Stimulated activated CD8-positive, alpha-beta memory T cell treated with anti-CD3 and anti-CD28 coated beads, Interleukin-2, amount 100 ng/mL, for 1 hour (primary cell): ENCODE measurements at places on chromosomes 12 and 14.

DNA sequence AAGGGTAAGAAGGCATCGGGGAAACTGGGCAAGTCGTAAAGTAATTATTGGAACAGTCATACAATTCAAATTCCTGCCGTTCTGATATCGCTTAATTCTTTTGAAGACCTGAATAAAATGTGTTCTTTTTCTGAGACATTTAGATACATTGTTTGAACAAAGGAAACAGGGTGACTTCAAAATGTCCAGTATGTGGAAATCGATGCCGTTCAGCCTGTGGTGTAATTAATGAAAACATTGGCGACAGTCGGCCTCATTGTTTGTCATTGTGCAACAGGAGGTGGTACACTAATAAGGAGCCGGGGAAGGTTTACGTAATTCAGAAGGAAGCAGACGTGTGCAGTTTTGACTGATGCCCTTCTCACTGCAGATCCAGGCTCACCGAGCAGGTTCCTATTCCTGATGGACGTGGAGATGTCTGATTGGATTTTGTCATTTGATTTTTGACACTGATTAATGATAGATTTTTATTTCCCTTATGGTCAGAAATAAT is 92.7 kb downstream of the BORCS5 start:
- no peak for DNase-seq

DNA sequence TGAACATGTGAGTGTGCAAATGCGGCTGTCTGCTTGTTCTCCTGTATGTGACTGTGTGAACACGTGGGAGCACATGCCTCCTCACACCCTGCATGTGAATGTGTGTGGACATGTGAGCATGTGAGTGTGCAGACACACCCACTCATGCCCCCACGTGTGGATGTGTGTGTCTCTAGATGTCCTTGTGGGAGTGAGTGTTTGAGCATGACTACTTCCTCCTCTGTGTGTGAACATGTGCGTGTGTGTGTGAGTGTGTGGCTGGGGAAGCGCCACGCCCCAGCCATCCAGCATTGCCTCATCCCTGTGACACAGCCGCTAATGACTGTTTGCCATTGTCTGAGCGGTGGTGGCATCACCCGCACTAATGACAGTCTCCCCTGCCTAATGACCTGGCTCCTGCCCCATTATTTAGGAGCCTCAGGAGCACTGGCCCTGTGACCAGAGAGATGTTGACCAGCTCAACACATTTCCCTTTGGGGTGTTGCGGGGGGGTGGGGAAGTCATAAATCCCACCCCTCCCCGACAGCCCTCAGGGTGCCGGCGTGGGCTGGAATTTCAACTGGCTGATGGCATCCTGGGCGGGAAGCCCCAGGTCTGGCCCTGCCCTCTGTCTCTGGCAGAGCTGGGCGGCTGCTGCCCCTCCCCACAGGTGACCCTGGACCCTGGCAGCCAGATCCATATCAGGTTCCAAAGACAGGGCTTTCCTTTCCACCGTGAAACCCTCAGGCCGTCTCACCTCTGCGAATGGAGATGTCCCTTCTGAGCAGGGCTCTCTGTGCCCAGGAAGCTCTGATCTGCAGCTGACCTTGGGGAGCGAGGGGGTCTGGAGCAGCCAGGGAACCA is 11.5 kb upstream of the KRT80 start:
- DNase-seq, result no peak

- no peak for DNase-seq
Observed at GRCh38 chr12:60279221-60279620, 683.4 kb downstream of the SLC16A7 start.

DNA sequence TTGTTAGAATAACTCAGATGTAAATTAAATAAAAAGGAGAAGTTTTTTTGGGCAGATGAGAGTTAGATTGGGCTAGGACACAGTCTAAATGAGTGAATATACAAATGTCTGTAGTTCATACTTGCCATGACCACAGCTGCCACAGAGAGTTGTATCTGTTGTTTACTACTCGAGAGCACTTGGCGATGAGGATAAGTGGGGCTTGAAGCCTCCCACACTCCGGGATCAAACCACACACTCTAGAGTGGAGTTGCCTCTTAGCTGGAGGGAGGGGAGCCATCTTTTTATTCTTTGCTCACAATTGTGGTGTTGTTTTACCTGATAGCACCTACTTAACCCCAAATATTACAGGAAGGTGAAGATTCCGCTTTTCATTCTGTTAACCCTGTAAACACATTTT is 27.5 kb downstream of the BEST3 start:
- no peak for DNase-seq

DNA sequence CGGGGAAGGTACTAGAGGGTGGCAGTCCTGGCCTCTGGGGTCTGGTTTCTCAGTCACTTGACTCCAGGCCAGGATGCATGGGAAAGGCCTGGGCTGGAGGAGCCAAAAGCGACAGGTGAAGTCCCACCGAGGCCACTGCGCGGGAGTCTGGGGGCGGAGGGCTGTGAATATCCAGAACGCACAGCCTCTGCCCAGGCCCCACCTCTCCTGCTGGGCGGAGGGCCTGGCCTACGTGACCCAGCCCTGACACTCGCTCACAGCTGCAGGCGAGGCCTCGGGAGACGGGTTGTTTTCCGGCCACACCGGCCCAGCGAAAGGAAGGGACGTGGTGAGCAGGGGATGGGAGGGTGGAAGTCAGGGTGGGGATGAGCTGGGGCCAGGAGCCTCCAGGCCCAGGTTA is 91.2 kb downstream of the RFLNA start:
- DNase-seq, result no peak

DNA sequence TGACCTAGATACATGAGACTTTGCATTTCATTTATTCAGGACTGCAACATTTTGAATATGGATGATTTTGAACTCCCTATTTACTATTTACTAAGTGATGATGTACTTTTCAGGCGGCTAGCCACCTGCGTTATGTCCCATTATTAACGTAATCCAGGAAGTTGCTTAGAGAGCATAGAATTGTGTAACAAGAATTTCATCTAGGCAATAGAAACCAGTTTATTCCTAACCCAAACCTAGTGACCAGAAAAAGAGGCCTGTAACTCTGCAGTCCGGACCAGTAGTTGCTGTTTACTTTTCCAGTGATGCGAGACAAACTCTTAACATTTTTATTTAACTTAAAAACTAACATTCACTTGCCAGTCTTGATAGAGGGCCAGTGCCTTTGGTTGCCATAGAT is 12.3 kb downstream of the NUDT4 start:
- no peak for DNase-seq

DNA sequence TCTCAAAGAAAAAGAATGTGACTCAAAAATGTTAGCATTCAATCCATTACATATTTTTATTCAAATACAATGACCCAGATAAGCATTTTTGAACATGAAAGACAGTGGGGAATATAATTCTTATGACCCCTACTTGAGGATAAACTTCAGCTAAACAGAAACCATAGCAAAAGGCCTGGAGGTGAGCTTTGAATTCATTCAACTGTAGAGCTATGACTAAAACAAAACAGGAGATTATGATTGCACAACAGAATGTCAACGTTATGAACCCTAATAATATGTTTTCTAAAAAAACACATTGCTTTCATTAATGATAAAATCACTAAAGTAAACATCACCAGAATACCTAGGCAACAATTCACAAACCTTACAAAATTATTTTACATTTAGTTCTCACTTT is 27.8 kb downstream of the EFCAB11 start:
- DNase-seq, result no peak

DNA sequence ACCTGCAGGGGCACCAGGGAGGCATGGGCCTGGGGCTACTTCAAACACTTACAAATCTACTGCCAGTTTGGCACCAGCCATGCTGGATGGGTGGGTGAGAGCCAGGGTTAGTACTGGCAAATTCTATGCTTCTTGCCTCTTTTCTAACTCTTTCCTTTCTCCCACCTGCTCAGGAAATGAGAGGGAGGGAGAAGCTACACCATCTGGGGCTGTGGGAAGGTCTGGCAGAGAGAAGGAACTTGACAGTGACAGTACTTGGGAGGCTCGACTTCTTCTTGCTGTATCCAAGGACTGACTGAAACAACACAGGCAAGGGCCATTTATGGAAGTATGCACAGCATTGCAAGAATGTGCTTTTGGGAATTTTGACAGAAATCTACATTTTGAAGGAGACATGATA is 149.6 kb upstream of the DYRK2 start:
- DNase-seq, result no peak

DNA sequence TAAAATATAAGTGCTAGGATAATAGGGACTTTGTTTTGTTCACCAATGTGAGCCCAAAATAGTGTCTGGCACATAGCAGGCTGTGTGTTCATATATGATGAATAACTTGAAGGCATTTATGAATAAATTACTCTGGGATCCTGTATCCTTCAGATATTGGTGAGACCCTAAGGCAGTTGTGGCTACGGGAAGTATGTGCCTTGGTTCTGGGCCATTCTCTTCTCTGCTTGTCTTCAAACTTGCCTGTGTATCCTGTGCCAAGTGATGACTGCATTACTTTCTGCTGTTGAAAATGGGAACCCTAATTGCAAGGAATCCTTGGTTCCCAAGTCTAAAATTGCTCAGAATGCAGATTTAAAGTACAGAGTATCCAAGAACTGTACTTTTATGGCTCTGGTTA is 67.6 kb upstream of the KTN1 start:
- DNase-seq, result no peak

DNA sequence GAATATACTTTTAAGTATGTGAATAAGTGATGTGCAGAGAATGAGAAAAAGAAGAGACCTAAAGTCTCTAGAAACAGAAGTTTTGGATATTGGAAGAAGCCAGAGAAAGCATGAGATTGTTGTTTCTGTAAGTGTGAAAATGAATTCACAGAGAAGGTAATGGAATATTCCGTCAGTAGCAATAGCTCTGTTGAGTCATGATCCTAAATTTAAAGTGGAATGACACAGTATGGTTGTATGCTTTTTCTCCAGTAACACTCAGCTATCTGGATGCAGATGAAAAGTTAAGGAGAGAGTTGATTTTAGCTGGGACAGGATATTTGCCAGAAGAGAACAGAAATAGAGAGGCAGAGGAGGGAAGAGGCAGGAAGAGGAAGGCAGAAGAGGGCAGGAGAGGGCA is 1166.3 kb downstream of the GALC start:
- DNase-seq, result no peak

DNA sequence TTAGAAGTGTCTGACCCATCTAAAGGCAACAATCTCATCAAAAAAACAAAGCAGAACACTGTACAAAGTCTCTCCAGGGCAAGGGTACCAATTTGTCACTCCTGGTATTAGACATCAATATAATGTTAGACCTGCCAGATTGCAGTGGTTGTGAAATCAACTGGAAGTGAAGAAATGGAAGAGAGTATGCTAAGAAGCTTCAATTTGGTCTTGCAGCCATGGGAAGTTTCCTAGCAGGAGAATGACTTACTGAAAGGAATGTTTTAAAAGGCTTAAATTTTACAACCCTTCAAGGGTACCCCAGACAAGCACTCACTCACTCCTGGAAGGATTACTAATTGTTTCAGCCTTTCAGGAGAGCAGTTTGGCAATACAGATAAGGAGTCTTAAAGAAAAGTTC is 18.9 kb downstream of the LLPH start:
- no peak for DNase-seq

DNA sequence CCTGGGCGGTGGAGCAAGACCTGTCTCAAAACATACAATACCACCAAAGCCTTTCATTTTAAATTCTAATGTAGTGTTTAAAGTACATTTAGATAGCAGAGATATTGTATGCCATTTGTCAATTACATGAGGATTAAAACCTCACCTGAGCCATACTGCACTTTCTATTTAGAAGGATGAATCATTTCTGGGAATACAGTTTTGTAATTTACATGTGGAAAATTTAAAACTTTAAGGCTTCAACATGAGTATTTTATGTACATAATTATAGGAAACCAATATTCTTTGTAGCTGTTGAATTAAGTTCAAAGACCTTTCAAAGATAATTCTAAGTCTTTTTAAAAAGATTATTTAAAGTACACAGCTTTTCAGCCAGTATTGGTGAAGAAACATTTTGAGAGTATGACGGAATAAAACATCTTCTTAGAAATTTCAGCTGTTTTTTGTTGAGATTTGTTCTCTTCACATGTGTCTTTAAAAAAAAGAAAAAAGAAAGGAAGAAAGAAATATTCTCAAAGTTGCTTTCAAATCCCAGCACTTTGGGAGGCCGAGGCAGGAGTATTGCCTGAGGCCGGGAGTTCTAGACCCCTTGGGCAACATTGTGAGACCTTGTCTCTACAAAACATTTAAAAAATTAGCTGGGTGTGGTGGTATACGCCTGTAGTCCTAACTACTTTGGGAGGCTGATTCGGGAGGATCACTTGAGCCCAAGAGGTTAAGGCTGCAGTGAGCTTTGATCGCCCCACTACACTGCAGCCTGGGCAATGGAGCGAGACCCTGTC is 34.5 kb upstream of the CCT2 start:
- no peak for DNase-seq

DNA sequence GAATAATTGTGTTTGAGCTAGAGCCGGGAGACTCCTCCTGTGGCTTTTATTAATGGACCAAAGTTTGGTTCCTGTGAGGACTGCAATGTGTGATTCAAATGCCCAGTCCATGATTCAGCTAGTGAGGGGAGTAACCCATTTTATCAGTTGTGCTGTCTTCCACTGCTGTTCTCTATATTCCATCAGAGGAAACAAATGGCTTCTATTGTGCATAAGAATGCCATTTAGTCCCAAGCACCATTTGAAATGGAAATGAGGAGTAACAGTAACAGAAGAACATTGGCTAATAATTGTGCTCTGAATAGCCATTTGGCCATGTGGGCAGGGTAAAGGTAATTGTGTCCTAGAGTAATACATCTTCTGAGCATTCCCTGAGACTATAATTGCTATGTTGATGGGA is 642.7 kb downstream of the DIO2 start:
- DNase-seq, result no peak

DNA sequence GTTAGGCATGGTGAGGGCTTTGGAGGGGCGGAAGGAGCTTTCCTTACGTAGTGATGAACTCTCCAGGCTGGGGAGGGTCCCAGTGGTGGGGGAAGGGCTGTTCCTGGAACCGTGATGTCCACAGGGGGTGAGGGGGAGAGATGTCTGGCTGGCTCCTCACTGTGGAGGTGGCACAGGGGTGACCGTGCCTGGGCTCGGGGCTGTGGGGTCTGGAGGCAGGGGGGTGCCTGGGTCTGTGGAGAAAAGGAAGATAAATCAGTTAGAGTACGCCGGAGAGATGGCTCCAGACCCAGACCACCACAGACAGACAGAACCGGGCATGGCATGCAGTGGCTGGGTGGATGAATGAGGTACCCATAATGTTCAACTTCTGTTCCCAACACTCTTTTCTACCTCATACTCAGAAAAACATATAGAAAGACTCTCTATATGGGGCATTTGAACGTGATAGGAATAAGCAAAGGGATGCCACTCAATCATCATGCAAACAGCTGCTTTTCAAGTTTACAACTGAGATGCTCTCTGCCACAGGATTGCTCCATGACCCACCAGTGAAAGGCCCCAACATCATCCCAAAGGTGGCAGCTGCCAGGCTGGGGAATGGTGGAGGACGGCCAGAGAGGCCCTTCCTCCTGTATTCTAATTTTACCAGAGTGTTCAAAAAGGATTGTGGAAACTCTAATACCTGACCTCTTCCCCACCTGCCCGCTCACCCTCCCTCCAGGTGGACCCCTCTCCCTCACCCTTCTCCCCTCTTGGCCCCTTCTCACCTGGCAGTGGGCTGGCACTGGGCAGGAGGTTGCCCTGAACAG is 5.6 kb downstream of the MYL6 start:
- no peak for DNase-seq

- no peak for DNase-seq
Observed at GRCh38 chr12:2291182-2291832, 238.5 kb downstream of the CACNA1C start.
